ENCODE measurements at places on chromosomes 7 and 10.

- DNase-seq = no peak
Observed at GRCh38 chr7:1945558-1945957, 275.5 kb downstream of the ELFN1 start.

GRCh38 chr10:108465871-108466641 lies 1301.5 kb upstream of the SORCS1 start:
- DNase-seq = no peak

GRCh38 chr7:77674878-77675277 lies 21.4 kb upstream of the RSBN1L start:
- DNase-seq = no peak

- DNase-seq = no peak
Observed at GRCh38 chr7:18489624-18490023, 5.9 kb upstream of the HDAC9 start.

GRCh38 chr10:98041352-98042043 lies 11.1 kb upstream of the CRTAC1 start:
- DNase-seq = peak; percentile 8

- peak; percentile 12 for DNase-seq
Observed at GRCh38 chr10:62437696-62438095, 63.5 kb downstream of the ZNF365 start.

Data from bone marrow (tissue), 2 donors.